ENCODE measurements at places on chromosomes 5 and 9. TPM values are rescaled to one million over a fixed set of nuclear protein-coding genes. Genes with fewer than 3 reads are reported as not detected.

The ORM2 gene
- total RNA-seq: not detected

The PAIP2 gene
- 68.7 TPM for total RNA-seq

The CPLANE1 gene
- 12.8 TPM for total RNA-seq

The CCL27 gene
- total RNA-seq: not detected

The ACTBL2 gene
- under 0.01 TPM for total RNA-seq

The TSC1 gene
- 22.3 TPM for total RNA-seq

The AIF1L gene
- 2.6 TPM for total RNA-seq

The SHB gene
- 16.6 TPM for total RNA-seq

The SH2D3C gene
- not detected for total RNA-seq

GRCh38 chr9:128677794-128678193 lies 11.2 kb upstream of the SET start:
- no peak for DNase-seq

DNA sequence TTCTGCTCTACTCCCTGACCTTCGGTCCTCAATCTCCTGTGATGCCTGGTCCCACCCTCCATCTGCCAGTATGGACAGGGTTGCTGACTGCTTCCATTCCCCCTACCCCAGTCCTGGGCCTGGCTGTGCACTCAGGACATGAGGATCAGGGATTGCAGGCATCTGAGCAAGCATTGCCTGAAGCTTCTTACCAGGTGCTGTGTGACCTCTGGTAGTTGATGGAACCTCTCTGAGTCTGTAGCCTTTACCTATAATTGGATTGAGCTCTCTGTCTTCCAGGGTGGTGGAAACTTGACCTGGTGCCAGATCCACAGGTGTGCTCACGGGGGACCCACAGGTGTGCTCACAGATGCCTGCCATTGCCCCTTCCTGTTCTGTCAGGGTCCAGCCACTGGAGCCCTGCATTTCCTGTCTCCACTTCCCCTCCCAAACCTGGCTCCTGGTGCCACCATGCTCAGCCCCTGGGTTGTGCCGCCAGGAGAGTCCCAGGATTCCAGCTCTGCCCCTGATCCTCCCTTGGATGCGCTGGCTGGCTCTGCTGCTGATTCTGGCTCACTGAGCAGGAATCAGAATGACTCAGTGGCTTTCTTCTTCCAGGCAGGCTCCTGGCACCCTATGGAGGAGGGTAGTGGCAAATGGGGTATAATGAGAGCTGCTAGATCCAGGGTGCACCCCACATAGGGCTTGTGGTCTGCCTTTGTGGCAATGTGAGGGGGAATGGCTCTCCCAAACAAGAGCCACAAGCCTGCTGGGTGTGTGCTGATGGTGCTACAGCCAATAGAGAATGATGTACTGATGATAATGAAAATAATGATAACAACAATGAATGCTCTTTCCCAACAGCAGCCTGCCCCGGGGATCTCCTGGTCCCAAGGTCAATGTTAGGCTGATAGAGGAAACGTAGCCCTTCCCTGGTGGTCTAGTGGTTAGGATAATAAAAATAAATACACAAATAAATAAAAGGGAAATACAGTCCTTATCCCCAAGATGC lies 35.2 kb upstream of the PSD2 start:
- peak; percentile 39 for DNase-seq

DNA sequence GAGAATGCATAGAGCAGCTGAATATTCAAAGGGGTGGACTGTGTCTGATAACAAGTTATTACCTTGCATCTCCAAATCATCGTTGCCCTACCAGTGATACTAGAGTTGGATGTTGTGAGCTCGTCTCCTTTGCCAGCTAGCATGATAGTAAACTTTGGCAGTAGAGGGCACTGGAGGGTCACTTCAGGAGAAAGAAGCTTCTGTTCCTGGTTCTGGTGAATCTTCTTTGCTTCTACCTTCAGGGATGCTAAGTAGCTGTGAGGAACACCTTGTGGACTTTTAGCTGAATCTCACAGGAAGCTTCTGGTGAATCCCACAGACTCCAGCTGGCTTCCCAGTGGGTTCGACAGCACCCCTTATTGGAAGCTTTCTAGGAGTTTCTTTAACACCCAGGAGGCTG lies 626.6 kb upstream of the SGCD start:
- no peak for DNase-seq

DNA sequence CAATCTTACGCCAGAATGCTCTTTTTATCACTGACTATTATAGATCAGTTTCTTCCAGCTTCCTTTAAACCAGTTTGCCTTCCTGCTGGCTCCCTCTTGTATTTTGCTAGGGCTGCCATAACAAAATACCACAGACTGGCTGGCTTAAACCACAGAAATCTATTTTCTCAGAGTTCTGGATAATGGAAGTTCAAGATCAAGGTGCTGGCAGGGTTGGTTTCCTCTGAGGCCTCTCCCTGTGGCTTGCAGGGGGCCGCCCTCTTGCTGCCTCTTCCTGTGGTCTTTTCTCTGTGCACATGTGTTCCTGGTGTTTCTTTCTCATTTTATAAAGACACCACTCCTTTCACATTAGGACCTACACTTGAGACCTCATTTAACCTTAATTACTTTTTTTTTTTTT lies 6.8 kb upstream of the FXN start:
- no peak for DNase-seq

GRCh38 chr9:77677957-77678535 lies 29.9 kb upstream of the GNA14 start:
- DNase-seq: no peak

DNA sequence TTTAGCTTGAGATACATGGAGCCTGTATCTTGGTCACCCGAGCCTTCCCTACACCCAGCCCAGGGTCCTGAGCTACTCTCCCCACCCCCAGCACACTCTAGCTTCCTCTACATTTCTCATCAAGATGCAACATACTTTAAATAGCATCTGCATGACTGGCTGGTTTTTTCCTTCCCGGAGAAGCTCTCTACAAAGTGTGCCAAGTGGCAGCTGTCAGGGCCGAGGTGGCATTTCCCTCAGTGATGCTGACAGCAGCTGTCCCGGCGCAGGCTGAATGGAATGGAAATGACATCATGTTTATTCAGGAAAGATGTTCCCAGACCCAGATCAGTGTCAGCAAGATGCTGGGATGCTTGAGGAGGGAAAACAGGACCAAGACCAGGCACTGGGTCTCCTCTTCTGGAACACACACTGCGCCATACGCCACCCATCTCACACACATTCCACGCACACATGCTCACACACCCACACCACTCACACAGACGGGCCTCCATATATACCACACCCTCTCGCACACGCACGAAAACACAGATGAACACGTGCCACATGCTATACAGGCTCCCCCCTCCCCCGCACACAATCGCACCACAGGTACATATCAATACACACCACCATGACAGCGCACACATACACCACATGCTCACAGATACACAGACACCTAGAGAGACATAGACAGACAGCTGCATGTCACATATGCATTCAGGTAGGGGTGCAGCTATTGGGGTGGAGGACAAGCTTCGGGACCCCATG lies 67.8 kb downstream of the LHX2 start:
- DNase-seq: no peak

GRCh38 chr5:98880151-98880550 lies 48.7 kb downstream of the CHD1 start:
- peak; percentile 86 for DNase-seq

DNA sequence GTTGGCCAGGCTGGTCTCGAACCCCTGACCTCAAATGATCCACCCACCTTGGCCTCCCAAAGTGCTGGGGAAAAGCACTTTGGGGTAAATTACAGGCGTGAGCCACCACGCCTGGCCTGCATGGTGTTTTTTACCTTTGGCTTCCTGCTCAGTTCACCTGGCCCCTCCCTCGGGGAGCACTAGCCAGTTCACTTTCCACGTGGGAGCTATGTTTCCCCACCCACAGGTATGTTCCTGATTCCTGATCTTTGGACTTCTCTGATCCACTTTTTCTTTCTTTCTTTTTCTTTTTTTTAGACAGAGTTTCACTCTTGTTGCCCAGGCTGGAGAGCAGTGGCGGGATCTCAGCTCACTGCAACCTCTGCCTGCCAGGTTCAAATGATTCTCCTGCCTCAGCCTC lies 15.8 kb downstream of the DAB2IP start:
- DNase-seq: no peak

DNA sequence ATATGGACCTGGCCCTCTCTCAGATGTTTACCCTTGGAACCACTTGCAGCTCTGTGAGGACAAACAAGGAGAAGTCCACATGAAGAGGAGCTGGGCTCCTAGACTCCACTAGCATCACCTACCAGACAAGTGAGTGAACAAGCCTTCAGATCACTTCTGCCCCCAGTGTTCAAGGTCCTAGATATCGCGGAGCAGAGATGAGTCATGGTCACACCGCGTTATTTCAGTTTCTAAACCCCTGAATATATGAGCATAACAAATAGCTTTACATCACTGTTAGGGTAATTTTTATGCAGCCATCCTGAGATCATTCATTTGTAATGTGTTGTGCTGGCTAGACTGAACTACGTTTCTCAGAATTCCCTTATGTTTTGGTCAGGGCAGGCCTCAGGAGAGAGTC lies 77.0 kb upstream of the DAP start:
- DNase-seq: no peak

DNA sequence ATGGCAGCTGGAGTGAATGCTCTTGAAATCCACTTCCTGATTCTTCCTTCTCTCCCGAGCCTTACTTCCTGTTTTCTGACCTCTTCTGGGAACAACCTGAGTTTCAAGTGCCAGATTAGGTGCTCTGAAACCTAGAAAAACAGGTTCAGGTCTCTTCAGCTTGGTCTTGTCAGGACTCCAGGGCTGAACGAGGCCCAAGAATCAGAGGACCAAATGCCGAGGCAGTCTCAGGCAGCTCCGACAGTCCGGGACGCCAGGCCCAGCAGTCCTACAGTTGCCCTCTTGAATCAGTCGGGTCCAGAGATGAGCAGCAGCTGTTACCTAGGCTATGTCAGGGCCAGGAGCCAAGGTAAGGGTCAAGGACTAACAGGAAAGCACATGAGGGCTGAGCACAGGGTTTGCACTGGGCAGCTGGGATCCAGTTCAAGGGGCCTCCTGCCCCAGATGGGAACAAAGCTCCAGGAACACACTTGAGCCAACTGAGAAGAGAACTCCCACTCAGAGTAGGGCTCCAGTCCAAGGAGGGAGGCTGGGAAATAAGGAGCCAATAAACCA lies 38.3 kb upstream of the ADRA1B start:
- peak; percentile 19 for DNase-seq

- DNase-seq: no peak
Observed at GRCh38 chr5:125075567-125075966, 329.1 kb upstream of the ZNF608 start.

- peak; percentile 82 for DNase-seq
Observed at GRCh38 chr9:108565651-108566378, 290.0 kb downstream of the ACTL7B start.

GRCh38 chr5:162543437-162543836 lies 475.9 kb downstream of the GABRG2 start:
- no peak for DNase-seq

DNA sequence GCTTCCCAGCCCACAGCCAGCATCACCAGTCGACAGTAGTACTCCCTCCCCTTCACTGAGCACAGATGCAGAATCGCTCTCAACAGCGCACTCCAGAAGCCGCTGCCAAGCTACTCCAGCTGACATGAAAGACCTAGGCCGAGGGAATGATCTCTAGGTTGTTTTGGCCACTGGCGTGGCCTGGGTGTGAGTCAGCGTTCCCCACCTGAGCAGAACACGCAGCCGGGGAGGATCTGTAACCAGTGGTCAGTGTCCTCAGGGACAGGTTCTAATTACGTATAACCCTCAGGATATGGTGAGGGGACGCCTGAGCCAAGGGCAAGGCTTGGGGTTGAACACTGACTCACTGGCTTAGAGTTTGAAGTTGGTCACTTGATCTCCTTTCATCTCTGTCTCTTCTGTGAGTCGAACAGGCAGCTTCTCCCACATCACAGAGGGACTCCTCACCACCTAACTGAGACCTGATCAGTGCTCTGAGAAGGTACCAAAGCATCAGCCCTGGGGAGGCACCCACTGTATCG lies 76.9 kb upstream of the IL17B start:
- DNase-seq: peak; percentile 50

GRCh38 chr5:83726912-83727311 lies 6.3 kb upstream of the HAPLN1 start:
- no peak for DNase-seq

DNA sequence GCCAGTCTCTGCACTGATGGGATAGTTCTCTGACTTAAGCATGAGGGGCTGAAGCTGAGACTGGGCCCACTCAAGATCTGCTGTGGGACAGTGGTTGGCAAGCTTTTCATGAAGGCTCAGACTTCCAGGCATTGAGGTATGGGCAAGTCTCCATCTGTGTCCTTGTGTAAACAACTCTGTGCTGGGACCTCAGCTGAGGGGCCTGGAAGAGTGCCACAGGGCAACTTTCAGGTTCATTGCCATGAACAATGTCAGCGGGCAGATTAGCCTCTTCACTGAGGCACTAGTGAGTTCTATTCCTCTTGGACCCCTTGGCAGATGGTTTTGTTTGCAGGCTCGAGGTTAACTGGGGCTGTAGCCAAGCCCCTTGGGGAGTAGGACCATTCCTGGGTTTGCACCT lies 127.1 kb downstream of the MRPS30 start:
- no peak for DNase-seq

DNA sequence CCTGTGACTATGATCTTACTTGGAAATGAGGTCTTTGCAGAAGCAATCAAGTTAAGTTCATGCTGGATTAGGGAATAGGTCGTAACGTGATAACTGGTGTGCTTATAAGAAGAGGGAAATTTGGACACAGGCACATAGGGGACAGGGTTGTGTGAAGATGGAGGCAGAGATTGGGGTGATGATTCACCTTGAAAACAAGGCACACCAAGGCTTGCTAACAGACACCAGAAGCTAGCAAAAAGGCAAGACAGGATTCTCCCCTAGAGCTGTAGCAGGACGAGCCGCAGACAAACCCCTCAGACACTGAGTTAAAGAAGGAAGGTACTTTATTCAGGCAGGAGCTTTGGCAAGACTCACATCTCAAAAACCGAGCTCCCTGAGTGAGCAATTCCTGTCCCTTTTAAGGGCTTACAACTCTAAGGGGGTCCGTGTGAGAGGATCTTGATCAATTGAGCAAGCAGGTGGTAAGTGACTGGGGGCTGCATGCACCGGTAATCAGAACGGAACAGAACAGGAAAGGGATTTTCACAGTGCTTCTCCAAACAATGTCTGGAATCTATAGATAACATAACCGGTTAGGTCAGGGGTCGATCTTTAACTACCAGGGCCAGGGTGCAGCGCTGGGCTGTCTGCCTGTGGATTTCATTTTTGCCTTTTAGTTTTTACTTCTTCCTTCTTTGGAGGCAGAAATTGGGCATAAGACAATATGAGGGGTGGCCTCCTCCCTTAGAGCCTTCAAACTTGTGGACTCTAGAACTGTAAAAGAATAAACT lies 57.5 kb upstream of the S1PR3 start:
- no peak for DNase-seq

- peak; percentile 73 for DNase-seq
Observed at GRCh38 chr9:81653240-81653639, 36.1 kb downstream of the TLE1 start.

- no peak for DNase-seq
Observed at GRCh38 chr5:153699035-153699434, 208.6 kb downstream of the GRIA1 start.

DNA sequence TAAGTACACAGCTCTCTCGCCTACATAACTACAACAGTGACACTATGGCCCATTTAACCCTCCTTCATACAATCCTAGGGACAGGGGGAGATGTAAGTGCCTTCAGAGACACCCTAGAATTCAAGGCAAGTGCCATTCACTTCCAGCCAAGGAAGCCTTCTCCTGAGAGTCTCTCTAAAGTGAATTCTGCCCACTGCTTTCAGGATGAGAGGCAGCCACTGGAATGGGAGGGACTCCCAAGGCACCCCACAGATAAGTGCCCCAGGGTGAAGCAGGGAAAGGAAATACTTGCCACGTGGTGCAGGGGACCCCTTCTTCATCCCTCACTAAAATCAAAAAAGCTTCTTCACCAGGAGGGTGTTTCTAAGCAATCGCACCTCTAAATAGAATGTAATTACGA lies 283.7 kb downstream of the ZNF608 start:
- DNase-seq: no peak

- peak; percentile 31 for DNase-seq
Observed at GRCh38 chr5:50667023-50667652, 701 bp downstream of the PARP8 start.

Measured in bronchial epithelial cell (primary cell).